Activated CD8-positive, alpha-beta T cell treated with anti-CD3 and anti-CD28 coated beads for 36 hours (primary cell): ENCODE measurements at places on chromosomes 11 and 22. TPM values are rescaled to one million over a fixed set of nuclear protein-coding genes. Genes with fewer than 3 reads are reported as not detected.

DNA sequence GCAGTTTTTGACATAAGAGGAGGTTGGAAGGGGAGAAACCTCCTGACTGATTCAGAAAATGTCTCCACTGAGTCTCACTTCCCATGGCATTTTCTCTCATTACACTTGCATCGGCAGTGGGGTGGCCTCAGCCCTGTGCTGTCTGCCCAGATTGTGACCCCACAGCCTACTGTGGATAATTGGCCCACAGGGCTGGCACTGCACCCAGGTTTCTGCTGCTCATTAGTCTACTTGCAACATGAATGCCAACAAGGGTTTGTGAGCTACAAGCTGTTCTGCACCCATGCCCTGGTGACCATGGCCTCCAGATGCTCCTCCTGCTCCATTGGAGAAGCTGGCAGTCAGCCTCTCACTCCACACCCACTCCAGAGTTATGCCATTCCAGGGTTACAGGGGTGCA is 296.0 kb downstream of the CTTN start:
- H3K4me3 ChIP-seq: no peak overlapping the region
- H3K27me3 ChIP-seq: peaks cover 5% of the 10 kb centered on the region
- no peak for DNase-seq
- no peaks in the 10 kb centered on the region for H3K36me3 ChIP-seq

- H3K4me1 ChIP-seq: peaks cover 85% of the 10 kb centered on the region
- peak overlapping the region; percentile 51 for H3K4me3 ChIP-seq
- no peaks in the 10 kb centered on the region for H3K27me3 ChIP-seq
- H3K36me3 ChIP-seq: peaks cover 17% of the 10 kb centered on the region
These were observed 12.0 kb downstream of the STIM1 start for GRCh38 chr11:3867209-3868091.

The MS4A6E gene
- total RNA-seq: not detected

DNA sequence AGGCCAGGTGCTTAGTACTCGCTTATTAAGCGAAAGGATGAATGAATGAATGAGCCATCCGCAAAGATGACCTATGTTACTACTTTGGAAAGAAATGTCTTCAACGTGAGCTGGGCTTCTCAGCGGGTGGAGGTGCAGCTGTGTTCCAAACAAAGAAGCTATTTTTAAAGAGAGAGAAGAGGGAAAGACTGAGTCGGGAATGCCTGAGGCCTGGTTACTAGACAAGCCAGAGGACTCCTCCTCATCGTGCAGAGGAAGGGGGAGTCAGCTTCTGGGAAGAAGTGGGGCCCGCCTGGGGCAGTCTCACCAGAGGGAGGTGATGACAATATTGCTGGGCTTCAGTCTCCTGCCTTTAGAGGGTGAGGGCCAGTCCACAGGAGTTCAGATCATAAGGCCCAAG is 30.4 kb upstream of the CD5 start:
- H3K36me3 ChIP-seq: peaks cover 52% of the 10 kb centered on the region
- H3K4me3 ChIP-seq: no peak overlapping the region
- H3K27me3 ChIP-seq: no peaks in the 10 kb centered on the region

DNA sequence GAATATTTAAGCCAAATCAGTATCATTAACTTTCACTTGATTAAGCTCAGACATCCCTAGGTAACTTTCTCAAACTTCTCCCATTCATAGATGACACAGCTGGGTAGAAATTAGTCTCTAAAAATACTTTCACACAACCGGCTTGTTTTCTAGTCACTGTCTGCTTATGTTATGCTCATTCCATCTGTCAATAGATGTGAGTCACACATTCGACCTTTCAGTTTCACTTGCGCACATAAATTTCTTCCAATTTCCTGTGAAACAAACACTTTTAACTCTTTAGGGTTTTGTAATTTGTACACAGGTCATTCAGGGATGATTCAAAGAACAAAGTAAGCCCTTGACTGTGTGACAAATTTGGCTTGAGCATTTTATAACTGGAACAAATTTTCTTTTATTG is 723.0 kb downstream of the KCNA4 start:
- H3K27ac ChIP-seq: no peak overlapping the region
- no peaks in the 10 kb centered on the region for H3K4me1 ChIP-seq
- no peak overlapping the region for H3K4me3 ChIP-seq
- no peak for DNase-seq

- H3K36me3 ChIP-seq: no peaks in the 10 kb centered on the region
- no peaks in the 10 kb centered on the region for H3K4me1 ChIP-seq
- H3K4me3 ChIP-seq: peak overlapping the region; percentile 5
- H3K27me3 ChIP-seq: peaks cover 7% of the 10 kb centered on the region
- DNase-seq: peak; percentile 42
- peak overlapping the region; percentile 44 for H3K27ac ChIP-seq
These were observed 37.3 kb downstream of the PHF21B start for GRCh38 chr22:44972363-44973083.

The MED19 gene
- 9.1 TPM for total RNA-seq

The DKK3 gene
- total RNA-seq: not detected

- peaks cover 7% of the 10 kb centered on the region for H3K4me1 ChIP-seq
- no peak for DNase-seq
- no peak overlapping the region for H3K27ac ChIP-seq
- H3K27me3 ChIP-seq: no peaks in the 10 kb centered on the region
- H3K4me3 ChIP-seq: no peak overlapping the region
These were observed 61.8 kb downstream of the CYTH4 start for GRCh38 chr22:37343863-37344734.

The CHRM1 gene
- total RNA-seq: not detected

The HPX gene
- total RNA-seq: not detected

DNA sequence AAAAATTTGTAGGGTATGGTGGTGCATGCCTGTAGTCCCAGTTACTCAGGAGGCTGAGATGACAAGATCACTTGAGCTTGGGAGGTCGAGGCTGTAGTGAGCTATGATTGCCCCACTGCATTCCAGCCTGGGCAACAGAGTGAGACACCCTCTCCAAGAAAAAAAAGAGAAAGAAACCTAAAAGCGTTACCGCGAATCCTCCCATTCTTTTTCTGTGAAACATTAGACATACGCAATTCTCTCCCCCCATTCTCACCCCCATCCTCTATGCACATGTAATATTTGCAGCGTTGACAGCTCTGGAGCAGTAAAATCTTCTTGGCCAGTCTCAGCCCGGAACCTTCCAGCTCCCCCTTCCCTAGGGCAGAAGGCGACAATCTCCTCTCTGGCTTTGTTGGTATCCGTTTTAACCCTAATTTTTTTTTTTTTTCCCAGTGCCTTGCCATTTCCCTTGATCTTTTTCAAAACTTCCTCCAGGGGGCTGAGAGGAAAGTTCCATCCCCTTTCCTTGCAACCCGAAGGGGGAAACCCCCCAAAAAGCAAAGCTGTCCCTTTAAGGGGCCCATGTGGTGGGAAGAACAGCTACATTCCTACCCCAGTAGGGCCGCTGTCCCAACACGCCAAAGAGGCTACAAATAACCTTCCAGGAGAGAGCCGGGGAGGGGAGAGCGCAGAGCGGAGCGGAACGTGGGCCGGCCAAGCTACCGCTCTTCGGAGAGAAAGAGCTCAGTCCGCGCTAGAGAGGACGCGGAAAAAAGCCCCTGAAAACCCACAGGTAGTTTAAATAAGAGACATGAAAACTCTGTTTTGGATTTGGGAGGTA is 1.9 kb downstream of the LRP4 start:
- DNase-seq: peak; percentile 37
- no peaks in the 10 kb centered on the region for H3K36me3 ChIP-seq
- peak overlapping the region; percentile 69 for H3K4me3 ChIP-seq
- no peak overlapping the region for H3K27ac ChIP-seq

GRCh38 chr11:45163956-45164575 is 17.6 kb downstream of the PRDM11 start:
- H3K4me3 ChIP-seq: no peak overlapping the region
- DNase-seq: peak; percentile 75
- no peaks in the 10 kb centered on the region for H3K36me3 ChIP-seq
- peaks cover 21% of the 10 kb centered on the region for H3K4me1 ChIP-seq

GRCh38 chr22:28669387-28669786 is 10.3 kb downstream of the TTC28 start:
- H3K27me3 ChIP-seq: peaks cover 27% of the 10 kb centered on the region
- no peak overlapping the region for H3K4me3 ChIP-seq
- peaks cover 3% of the 10 kb centered on the region for H3K36me3 ChIP-seq
- no peak overlapping the region for H3K27ac ChIP-seq

DNA sequence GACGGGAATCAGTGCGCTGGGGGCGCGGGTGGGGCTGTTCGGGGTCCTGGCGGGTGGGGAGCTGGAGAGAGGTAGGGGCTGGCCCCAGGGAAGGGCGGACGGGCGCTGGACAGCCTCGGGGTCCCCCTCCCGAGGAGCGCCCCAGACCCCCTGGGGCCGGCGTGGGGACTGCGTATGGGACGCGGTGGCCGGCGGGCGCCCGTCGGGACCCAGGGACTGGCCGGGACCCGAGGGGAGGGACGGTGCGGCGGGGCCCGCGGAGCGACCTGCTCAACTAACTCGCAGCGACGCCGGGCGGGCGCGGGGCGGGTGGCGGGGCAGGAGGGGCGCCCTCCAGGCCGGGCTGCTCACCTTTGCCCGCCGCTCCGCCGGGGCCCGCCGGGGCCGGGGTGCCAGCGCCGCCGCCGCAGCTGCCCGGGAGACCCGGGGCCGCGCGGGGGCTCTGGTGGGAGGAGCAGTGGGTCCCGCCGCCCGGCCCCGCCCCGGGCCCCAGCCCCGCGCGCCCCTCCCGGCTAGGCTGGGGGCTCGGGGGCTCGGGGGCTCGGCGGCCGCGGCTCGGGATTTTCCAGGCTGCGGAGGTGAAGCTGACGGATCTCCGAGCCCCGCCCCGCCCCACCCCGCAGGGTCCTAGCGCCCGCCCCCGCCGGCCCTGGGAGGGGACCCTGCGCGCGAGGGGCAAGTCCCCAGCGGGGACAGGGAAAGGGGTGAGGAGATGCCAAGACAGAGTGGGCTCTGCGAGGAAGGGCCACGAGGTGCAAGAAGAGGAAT is 12.3 kb downstream of the STARD10 start:
- no peak overlapping the region for H3K27ac ChIP-seq
- DNase-seq: peak; percentile 57
- H3K4me1 ChIP-seq: peaks cover 18% of the 10 kb centered on the region
- H3K36me3 ChIP-seq: no peaks in the 10 kb centered on the region

DNA sequence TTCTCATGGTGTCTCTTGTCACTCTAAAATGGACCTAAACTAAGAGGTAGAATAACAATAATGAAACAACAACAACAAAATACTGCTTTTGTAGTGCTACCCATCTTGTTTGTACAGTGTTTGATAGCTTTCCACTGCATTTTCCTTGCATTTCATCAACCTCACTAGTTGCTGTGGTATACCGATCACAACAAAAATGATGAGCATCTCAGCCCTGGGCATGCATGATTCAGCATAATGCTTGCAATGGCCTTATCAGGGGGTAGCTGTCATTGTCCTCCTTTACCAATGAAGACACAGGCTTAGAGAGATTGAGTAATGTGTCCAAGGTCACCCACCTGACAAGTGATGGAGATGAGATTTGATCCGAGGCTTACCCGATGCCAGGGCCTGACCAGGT is 682.5 kb downstream of the NTM start:
- no peak for DNase-seq
- no peak overlapping the region for H3K27ac ChIP-seq
- no peaks in the 10 kb centered on the region for H3K4me1 ChIP-seq

- peaks cover 2% of the 10 kb centered on the region for H3K27me3 ChIP-seq
- peaks cover 46% of the 10 kb centered on the region for H3K36me3 ChIP-seq
- no peak overlapping the region for H3K4me3 ChIP-seq
- no peak overlapping the region for H3K27ac ChIP-seq
These were observed 4.0 kb downstream of the RCN1 start for GRCh38 chr11:32094923-32095322.

The KLHL35 gene
- total RNA-seq: 0.16 TPM

- no peak for DNase-seq
- no peaks in the 10 kb centered on the region for H3K4me1 ChIP-seq
- no peaks in the 10 kb centered on the region for H3K36me3 ChIP-seq
- peaks cover 14% of the 10 kb centered on the region for H3K27me3 ChIP-seq
- H3K27ac ChIP-seq: no peak overlapping the region
These were observed 82.3 kb upstream of the TMEM45B start for GRCh38 chr11:129733384-129733783.

The NEFH gene
- 7.5 TPM for total RNA-seq

- H3K4me3 ChIP-seq: no peak overlapping the region
- no peaks in the 10 kb centered on the region for H3K36me3 ChIP-seq
These were observed 36.9 kb upstream of the TMEM123 start for GRCh38 chr11:102489186-102490145.

The DEFB131B gene
- not detected for total RNA-seq

DNA sequence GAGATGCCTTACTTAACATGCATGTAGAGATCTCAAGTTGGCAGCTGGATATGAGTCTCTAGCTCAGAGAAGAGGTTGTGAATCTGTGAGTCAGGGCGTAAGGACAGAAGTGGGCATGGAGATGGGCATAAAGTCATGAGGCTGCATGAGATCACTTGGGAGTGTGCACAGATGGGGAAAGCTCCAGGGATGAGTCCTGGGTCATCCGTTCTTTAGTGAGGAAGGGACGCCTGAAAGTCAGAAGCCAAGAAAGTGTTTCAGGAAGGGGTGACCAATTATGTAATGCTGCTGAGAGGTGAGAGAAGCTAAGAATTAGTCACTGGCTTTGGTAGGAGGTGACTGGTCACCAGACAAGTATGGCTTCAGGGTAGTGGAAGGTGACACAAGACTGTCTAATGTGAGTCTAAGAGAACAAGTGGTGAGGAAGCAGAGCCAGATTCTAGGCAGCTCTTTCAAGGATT is 6.7 kb downstream of the ACP2 start:
- H3K36me3 ChIP-seq: peaks cover 47% of the 10 kb centered on the region
- H3K27me3 ChIP-seq: no peaks in the 10 kb centered on the region
- H3K4me3 ChIP-seq: no peak overlapping the region
- DNase-seq: no peak
- H3K27ac ChIP-seq: peak overlapping the region; percentile 0

The EHF gene
- total RNA-seq: not detected

DNA sequence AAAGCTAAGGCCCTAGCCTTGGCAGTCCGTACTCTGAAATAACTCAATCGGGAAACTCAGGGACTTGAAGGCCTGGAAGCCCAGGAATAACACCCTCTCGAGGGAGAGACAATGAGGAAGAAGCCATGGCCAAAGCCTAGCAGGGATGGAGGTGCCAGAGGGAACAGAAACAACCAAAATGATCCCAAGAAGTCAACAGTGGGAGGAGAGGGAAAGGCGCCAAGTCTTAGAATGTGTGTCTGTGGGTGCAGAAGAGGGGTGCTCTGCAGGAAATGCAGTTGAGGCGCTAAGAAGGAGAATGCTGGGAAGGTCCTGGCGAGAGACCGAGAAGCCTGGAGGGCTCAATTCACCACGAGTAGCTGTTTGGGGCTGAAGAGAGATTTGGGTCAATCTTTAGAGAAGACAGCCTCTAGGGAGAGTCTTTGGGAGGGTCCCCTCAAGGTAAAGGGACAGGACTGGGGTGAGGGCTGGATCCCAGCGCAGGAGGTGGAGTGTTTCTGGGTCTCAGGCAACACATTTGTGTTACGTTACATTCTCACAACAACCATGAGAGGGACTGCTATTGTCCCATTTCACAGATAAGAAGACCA is 760 bp upstream of the MAPK8IP1 start:
- peaks cover 8% of the 10 kb centered on the region for H3K27me3 ChIP-seq
- peaks cover 4% of the 10 kb centered on the region for H3K36me3 ChIP-seq
- peaks cover 9% of the 10 kb centered on the region for H3K4me1 ChIP-seq
- H3K27ac ChIP-seq: no peak overlapping the region
- no peak for DNase-seq

The C11orf24 gene
- 38.0 TPM for total RNA-seq

GRCh38 chr11:2120359-2121100 is 18.7 kb downstream of the IGF2 start:
- no peak overlapping the region for H3K27ac ChIP-seq
- no peaks in the 10 kb centered on the region for H3K36me3 ChIP-seq
- DNase-seq: no peak
- no peak overlapping the region for H3K4me3 ChIP-seq
- peaks cover 14% of the 10 kb centered on the region for H3K27me3 ChIP-seq

- no peak overlapping the region for H3K4me3 ChIP-seq
- peaks cover 12% of the 10 kb centered on the region for H3K4me1 ChIP-seq
- no peak overlapping the region for H3K27ac ChIP-seq
- H3K36me3 ChIP-seq: no peaks in the 10 kb centered on the region
- DNase-seq: no peak
- peaks cover 8% of the 10 kb centered on the region for H3K27me3 ChIP-seq
These were observed 36.5 kb upstream of the SLC35C1 start for GRCh38 chr11:45768486-45768885.
